ENCODE measurements at places on chromosomes 1 and 21.

GRCh38 chr1:167227934-167228378 is 7.3 kb downstream of the POU2F1 start:
- no peak for DNase-seq

DNA sequence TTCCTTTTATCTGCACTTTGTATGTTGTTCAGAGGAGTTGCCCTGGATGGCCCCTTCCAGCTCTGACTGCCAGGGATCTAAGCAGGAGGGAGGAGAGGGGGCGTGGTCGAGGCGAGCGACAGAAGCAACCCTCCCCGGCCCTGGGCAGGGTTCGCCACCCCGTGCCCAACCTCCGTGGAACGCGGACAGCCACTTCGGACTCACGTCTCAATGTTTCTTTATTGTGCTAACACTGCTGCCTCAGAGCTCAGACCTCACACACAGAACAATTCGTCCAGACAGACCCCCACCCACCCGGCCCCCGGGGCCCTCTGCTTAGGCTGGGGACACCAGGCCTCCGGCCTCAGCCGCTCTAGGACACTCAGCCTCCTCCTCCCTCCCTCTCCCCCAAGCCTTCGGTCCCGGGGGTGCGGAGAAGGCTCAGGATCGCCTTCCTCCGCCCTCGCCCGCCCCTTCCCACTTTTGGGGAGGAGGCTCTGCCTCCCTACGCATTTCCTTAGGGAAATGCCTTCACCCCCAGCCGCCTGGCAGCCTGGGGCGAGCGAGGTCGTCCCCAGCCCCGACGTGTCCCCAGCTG is 8.3 kb downstream of the VSIG8 start:
- no peak for DNase-seq

- DNase-seq: no peak
These were observed 72.6 kb downstream of the DDR2 start for GRCh38 chr1:162704673-162705424.

DNA sequence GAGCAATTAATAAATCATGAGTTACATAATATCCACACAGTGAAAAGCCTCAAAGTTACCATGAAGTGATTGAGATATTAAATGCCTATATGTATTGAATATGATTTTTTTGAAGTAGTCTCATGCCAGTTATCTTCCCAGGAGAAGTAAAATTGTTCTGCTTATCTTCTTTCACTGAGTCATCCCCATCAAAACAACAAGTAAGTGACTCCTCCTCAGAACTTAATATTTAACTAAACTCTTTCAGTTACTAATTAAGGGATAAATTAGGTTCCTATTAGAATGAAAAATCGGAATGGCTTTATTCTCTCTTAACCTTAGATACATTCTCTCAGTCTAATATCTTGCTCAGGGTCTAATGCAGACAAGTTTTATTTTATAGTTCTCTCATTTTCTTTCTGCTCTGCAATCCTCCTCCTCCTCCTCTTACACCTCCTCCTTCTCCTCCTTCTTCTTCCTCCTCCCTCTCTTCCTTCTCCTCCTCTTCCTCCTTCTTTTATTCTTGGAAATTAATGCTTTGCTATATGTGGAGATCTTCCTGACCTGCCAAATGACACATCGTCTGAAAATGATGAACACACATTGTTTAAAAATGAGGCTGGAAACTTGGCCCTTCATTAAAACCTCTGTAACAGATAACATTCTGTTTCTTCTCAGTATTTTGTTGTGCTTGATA is 110.9 kb downstream of the RUNX1 start:
- no peak for DNase-seq

- no peak for DNase-seq
These were observed 67.4 kb upstream of the TRAPPC10 start for GRCh38 chr21:43944757-43945156.

- DNase-seq: no peak
These were observed 67.6 kb downstream of the NENF start for GRCh38 chr1:212500351-212500750.

DNA sequence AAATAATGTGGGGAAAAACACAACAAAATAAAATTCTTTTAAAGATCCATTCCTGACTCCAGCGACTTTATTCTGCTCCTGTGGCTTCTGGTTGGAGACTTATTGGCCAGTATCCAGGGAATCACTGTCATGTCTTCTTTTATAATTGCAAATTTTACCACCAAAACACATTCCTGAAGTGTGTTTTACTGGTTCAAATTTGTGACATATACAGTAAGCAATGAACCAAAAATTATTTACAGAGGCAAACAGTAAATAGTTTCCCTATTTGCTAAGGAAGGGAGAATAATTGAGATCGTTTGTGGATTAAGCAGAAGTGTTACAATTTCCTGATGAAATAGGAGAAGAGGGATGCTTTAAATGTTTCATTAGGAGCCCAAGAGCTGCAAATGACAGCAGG is 118.7 kb downstream of the ZNF281 start:
- DNase-seq: no peak

GRCh38 chr1:198199105-198199504 is 42.3 kb downstream of the NEK7 start:
- no peak for DNase-seq
